ENCODE measurements at places on chromosomes 1 and 21.

DNA sequence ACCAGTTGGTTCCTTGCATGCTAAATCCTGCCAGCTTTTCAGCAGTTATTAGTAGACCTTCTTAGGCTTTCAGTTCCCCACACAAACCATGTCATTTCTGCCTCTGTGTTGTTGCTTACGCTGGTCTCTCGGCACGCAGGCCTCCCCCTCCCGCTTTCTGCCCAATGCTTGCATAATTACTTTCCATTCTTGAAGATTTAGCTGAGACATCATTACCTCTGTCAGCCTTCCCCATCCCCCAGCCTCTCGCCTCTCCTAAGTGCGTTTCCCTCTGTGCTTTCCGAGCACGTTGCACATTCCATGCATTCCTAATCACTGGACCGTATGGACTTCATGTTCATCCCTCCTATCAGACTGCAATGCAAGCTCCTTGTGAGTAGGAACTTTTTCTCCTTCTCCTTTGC is 26.8 kb downstream of the TSHB start:
- H3K27me3 ChIP-seq = no peaks in the 10 kb centered on the region
- H3K4me3 ChIP-seq = no peak overlapping the region
- no peaks in the 10 kb centered on the region for H3K36me3 ChIP-seq
- H3K4me1 ChIP-seq = no peaks in the 10 kb centered on the region
- no peak overlapping the region for H3K27ac ChIP-seq

DNA sequence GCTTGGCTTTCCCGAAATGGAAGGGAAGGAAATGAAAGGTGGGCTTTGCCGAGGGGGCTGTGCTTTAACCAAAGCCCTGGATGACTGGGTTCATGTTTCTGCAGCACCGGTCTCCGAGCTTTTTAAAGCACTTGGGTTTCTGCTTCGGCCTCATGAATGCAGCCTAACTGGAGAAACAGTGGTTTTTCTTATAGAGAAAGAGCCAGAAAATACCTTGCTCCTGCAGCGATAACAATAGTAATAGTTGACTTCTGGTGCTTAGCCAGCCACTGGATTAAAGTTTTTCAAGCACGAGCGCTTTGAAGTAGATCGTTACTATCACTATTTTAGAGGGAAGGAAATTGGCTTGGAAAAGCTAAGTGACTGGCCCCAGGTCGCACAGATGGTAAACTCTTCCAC is 500 bp upstream of the DOCK7 start:
- no peak for DNase-seq
- H3K36me3 ChIP-seq = no peaks in the 10 kb centered on the region
- H3K27me3 ChIP-seq = no peaks in the 10 kb centered on the region
- peak overlapping the region; percentile 79 for H3K4me3 ChIP-seq
- peaks cover 12% of the 10 kb centered on the region for H3K4me1 ChIP-seq

GRCh38 chr21:42289926-42290325 is 25.3 kb downstream of the TFF3 start:
- DNase-seq = no peak
- H3K36me3 ChIP-seq = no peaks in the 10 kb centered on the region
- H3K27me3 ChIP-seq = no peaks in the 10 kb centered on the region
- H3K27ac ChIP-seq = no peak overlapping the region

- no peak overlapping the region for H3K27ac ChIP-seq
- DNase-seq = no peak
- H3K4me1 ChIP-seq = no peaks in the 10 kb centered on the region
Observed at GRCh38 chr1:200400556-200400955, 9.3 kb downstream of the ZNF281 start.

DNA sequence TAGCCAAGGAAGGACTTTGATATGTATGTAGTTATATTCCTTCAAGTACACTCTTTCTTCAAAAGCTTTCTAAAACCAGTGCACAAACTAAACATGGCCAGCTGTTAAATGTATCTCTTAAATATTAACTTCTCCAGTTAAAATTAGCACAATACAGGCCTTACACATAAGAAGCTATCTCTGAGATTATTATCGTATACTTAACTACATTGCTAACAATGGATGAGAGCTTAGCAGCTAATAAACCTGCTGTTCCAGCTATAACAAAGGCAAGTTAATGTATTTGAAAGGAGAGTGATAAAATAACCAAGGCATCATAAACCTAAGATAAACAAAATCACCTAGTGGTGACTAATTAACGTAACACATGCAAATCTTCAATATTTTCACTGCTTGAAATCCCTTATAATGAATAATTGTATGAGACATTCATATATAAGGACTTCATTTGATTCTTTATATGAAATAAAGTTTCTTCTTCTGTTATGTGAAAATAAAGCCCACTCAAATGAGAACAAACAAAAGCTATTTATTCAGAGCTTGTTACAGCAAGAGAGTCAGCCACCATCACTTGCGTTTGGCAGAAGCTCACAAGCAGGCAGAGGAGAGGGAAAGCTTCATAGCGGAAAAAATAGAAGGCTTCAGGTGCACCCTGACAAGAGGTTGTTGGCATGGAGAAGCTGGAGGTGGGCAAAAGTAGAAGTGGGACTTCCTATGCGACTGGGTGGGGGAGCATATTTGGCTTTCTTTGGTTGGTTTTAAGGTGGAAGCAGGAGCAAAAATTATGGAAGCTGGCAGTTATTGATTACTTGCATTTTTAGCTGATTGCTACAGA is 274.1 kb upstream of the CHRM3 start:
- H3K4me3 ChIP-seq = no peak overlapping the region
- H3K36me3 ChIP-seq = no peaks in the 10 kb centered on the region
- H3K27ac ChIP-seq = no peak overlapping the region

GRCh38 chr1:245310571-245311531 is 156.1 kb downstream of the KIF26B start:
- H3K36me3 ChIP-seq = no peaks in the 10 kb centered on the region
- H3K4me3 ChIP-seq = no peak overlapping the region
- H3K27ac ChIP-seq = no peak overlapping the region
- H3K27me3 ChIP-seq = no peaks in the 10 kb centered on the region
- no peaks in the 10 kb centered on the region for H3K4me1 ChIP-seq

DNA sequence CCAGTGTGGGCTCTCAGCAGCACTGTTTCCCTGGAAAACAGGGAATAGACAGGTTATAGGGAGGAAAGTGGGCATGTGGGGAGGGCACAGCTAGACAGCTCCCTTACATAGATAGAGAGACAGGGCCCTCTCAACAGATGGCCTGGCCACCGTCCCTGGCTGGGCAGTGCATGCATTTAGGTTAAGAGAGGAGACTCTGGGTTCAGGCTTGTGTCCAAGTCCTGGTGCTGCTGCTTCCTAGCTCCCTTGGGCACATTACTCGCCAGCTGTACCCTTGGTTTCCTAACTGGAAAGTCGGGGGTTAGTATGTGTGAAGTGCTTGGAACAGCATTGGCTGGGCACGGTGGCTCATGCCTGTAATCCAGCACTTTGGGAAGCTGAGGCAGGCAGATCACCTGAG is 9.1 kb downstream of the PLOD1 start:
- H3K36me3 ChIP-seq = no peaks in the 10 kb centered on the region
- DNase-seq = no peak
- H3K4me3 ChIP-seq = no peak overlapping the region

Measured in ovary (tissue), 10 donors.